ENCODE measurements at places on chromosomes 11 and 22.

DNA sequence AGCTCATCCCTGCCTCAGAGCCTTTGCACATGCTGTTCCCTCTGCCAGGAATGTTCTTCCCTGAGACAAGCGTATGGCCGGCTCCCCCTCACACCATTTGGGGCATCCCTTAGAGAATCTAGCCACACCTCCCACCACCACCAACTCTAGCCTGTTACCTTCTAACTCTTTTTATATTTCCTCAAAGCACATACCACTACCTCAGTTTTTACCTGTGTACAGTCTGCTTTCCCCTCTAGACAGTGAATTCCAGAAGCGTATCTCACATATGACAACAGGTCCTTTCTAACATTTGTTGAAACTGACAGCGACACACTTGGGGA, 75.1 kb upstream of the ARFGAP3 start:
- no peak for DNase-seq

- DNase-seq, result no peak
These were observed 153.2 kb downstream of the CTTN start for GRCh38 chr11:70551351-70552166.

DNA sequence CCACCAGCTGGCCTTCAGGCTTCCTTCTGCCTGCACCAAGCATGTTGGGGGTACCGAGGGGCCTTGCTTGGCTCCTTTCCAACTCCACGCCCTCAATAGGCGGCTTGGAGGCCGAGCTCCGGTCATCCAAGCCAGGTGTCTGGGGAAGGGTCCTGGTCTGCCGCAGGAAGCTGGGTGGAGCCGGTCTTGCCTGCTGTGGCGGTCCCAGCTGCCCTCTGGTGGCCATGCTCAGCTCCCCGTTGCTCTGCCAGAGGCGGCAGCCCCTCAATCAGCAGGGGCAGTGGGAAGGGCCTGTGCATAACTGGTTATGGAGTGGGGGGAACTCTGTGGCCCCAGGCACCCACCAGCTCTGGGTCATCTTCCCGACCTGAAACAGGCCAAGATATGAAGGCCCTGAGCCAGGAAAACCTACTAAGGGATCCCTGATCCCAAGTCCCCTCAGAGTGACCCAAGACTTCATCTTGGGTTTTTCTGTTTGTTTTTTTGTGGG, 3.2 kb downstream of the ARVCF start:
- DNase-seq, result peak; percentile 88

DNA sequence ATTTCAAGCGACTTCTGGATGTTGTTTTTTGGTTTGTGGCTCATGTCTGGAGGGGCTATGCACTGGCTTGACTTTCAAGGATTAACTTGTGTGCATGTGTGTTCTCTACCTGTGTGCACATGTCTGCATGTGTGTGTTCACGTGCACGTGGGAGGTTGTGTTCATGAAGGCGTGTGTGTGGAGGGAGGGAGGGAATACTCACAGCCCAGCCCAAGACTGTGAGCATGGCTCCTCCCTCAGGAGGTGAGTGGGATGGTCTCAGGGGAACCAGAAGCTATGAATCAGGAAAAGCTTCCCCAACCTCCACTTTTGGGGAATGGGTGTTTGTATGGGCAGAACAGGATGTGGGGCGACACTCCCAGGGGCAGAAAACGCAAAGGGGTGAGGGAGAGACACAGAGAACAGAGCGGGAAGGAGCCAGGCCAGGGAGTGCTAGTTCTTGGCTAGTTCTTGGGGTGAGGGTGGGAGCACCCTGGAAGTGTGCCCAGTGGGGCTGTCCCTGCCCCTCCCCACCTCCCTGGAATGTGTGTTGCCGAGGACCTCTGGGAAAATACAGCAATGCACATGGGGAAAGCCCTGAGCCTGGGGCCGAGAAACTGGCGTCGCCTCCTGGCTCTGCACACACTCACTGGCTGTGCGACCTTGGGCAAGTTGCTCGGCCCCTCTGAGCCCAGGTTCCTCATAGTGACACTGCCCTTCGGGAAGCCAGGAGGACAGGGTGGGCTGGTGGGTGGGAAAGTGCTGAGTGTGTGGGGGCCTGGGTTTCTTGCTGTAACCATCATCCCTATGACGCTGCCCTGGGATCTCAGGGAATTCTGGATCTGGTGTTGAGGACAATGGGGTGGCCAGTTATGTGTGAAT, 16.9 kb upstream of the ALX4 start:
- DNase-seq, result no peak

DNA sequence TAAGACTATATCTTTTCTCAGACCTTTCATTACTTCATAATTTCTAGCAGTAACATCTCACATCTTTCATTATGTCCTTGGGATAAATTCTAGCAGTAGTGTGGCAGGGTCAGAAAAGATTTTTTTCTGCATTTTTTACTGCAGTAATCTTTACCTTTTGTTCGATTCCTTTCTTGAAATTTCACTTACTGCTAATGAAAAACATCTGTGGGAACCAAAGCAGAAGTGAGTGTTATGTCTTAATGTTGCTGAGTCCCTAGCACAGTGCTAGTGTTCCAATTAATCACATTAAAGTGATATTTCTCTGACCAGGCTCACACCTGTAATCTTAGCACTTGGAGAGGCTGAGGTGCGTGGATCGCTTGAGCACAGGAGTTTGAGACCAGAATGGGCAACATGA, 123.6 kb downstream of the EHF start:
- no peak for DNase-seq

DNA sequence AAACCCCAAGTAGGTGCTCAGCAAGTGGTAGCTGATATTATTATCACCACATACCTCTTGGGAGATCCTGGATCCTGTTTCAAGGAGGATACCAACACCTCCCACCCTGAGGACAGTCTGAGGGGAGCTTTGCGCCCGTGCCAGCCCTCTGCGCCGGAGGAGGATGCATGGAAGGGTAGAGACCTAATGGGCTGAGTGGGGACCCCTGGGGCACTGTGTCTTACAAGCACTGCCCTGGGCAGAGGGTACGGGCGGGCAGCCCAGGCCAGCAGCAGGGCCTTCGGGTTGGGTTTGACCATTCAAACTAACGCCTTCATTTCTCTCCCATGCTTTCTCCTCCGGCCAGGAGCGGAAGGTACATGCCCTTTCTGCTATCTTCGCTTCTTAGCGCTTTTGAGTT, 26.3 kb downstream of the MYBPC3 start:
- DNase-seq, result no peak

DNA sequence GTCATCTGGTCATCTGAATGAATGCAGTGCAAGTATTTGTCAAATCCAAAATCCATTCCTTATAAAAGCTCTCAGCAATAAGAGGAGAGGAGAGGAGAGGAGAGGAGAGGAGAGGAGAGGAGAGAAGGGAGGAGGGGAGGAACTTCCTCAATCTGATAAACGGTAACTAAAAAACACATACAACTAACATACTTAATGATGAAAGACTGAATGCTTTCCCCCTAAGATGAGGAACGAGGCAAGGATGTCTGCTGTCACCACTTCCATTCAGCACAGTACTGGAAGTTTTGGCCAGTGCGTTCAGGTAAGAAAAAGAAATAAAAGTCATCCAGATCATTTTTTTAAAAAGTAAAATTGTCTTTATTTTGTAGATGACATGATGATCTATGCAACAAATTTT, 80.4 kb downstream of the CD82 start:
- DNase-seq, result no peak
